B cell (primary cell): ENCODE measurements at places on chromosomes 16 and 17.

DNA sequence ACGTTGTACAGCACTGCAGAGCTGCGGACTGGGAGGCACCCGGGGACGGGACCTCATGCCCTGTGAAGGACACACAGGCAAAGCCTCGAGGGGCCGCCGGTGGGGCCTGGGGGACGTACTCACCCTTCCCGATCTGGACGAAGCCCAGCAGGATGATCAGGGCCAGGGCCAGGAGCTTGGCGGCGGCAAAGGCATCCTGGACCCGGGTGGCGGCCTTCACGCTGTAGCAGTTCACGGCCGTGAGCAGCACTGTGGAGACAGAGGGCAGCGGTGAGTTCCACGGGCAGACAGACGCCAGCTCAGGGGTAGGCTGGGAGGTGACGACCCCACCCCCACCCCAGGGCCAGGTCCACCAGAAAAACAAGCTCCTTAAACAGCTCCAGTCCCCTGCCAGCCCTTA, 17.7 kb downstream of the SLC7A5 start:
- no peak for DNase-seq

GRCh38 chr17:51706093-51706492, 445.7 kb downstream of the UTP18 start:
- DNase-seq: no peak

GRCh38 chr17:37744961-37745800, at the start of gene HNF1B:
Gene HNF1B (minus strand): TSS chr17:37745059. CDS start chr17:37744884, 175 bp downstream.
- peak; percentile 90 for DNase-seq

DNA sequence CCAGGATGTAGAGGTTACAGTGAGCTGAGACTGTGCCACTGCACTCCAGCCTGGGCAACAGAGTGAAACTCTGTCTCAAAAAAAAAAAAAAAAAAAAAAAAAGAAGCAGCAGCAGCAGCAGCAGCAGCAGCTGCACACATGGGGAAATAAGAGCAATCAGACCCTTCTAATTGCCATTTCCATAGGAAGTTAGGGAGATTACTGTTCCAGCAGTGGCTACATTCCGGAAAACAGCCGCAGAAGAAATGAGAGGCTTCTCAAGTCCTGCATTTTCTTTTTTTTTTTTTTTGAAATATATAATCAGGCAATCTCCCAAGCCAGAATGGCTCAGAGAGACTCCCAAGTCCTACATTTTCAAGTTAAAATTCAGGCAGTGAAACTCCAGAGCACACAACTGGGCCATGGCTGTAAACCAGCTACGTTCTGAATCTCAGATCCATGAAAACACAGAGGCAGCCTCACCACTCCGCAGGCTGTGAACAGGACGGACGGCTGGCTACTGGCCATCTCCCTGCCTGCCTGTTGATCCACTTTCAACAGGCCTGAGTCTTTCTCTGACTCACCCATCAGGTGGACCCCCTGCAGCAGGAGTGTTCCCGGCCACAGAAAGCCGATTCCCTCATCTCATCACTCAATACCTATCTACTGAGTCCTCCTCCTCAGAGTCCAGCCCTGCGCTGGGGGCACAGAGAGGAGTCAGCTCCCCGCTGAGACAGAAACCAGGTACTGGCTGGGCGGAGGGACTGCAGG, 15.0 kb downstream of the TRPV1 start:
- no peak for DNase-seq

GRCh38 chr16:57642160-57643135, 14.0 kb downstream of the ADGRG1 start:
- no peak for DNase-seq

GRCh38 chr17:2087597-2088211, 32.8 kb downstream of the HIC1 start:
- peak; percentile 74 for DNase-seq

- peak; percentile 64 for DNase-seq
Observed at GRCh38 chr17:58232707-58233156, 5.7 kb upstream of the LPO start.

- no peak for DNase-seq
Observed at GRCh38 chr17:50440172-50440837, 14.3 kb downstream of the ACSF2 start.

DNA sequence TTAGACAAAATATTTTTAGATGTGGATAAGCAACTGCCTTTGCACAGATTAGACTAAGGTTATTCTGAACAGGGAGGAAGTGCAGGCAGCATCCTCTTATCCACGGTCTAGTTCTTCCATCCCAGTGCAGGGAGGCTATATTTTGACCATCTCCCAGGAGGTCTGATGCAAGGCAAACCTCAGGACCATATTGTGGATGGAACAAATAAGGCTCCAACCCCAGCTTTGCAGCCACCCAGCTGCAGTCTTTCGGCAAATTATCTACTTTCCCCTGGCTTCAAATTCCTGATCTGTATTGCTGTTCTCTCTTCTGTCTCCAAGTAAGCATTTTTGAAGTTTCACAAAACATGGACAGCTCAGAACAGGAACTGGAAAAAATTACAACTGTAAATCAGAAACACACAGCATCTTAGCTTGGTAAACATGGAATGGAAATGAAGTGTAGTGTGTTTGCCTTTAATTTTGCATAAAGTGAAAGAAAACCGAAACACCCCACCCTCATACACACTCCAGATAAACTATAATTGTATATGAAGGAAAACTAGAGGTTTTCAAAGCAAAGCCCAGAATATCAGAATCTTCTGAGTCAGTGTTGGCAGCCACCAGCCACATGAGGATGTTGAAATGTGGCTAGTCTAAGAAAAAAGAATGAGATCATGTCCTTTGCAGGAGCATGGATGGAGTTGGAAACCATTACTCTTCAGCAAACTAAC, 33.5 kb upstream of the MON1B start:
- DNase-seq: no peak

- DNase-seq: peak; percentile 62
Observed at GRCh38 chr17:82301916-82302567, 15.4 kb downstream of the CD7 start.

- no peak for DNase-seq
Observed at GRCh38 chr16:87229230-87230188, 87.7 kb downstream of the C16orf95 start.

GRCh38 chr16:81779536-81780320, 637 bp downstream of the PLCG2 start:
- peak; percentile 60 for DNase-seq

- DNase-seq: no peak
Observed at GRCh38 chr17:1762233-1762900, 507 bp downstream of the SERPINF1 start.

GRCh38 chr16:322476-323143, 29.9 kb downstream of the AXIN1 start:
- no peak for DNase-seq
